ENCODE measurements at places on chromosomes 4 and X.

GRCh38 chr4:189656641-189657040 lies 284.0 kb upstream of the FRG1 start:
- DNase-seq = no peak

GRCh38 chrX:3379111-3379510 lies 32.7 kb upstream of the MXRA5 start:
- no peak for DNase-seq

GRCh38 chrX:22109442-22109841 lies 77.3 kb downstream of the PHEX start:
- no peak for DNase-seq

GRCh38 chr4:142128529-142128928 lies 492.1 kb downstream of the IL15 start:
- no peak for DNase-seq

DNA sequence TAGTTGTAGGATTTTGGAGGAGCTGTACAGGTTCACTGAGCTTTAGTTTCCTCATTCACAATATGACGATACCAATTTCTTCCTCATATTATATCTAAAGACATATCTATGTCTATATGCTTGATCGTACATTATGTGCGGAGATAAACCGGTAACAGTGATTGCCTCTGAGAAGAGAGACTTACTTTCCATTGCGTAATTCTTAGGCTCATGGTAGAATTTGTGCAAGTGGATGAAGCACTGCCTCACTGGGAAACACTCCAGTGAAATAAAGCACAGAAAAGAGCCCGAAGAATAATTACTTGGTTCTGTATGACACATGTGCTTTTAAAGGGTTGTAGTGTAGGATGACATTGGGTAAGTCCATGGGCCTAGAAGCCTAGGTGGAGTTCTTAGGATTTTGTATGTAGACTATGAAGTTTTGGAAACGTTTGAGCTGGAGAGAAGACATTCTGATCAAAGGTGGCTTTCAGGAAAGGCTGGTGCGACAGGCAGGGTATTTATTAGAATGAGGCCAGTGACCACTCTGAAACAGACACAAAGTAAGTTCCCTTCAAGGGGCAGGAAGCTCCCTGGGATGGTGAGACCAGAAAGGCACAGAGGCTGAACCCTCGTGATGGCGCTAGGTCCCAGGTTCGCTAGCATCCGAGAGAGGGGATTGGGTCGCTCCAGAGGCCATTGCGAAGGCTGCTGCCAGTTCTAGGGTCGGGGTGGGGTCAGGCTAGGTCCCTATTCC lies 649 bp upstream of the VBP1 start:
- no peak for DNase-seq

DNA sequence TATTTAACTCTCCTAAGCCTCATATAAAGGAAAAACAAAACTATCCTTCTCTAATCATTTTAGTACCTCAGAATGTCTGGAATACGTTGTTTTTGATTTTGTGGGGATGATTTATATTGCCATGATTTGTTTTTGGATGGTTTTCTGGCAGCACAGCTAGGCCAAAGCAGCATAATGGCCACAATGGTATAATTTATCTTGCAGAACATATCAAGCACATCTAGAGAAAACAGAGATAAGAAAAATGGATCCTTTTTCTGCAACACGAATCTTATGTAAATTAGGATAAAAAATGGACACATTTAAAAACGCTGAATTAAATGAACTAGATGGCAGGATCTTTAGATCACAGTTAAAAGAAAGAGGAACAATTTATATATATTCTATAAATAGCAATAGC lies 269.9 kb upstream of the FAT4 start:
- DNase-seq = no peak

DNA sequence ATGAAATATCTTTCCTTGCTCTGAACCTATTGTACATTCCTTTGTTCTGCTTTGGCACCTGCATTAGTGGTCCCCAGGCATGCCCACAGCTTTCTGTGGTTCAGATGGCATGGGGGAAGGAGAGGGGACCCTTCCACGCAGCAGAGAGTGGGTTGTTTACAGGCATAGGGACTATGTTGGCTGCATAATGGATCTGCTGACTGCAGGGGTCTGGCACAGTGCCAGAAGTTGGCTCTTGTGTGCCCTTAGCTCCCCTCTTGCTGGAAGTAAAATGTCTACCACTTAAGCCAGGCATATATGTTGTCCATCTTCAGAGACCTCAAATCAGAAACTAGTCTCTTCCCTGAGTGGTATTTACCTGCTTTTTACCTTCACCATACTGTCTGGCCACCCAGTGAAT lies 651.9 kb upstream of the PCDH7 start:
- no peak for DNase-seq

GRCh38 chrX:17964871-17965270 lies 103.8 kb upstream of the RAI2 start:
- DNase-seq = no peak

DNA sequence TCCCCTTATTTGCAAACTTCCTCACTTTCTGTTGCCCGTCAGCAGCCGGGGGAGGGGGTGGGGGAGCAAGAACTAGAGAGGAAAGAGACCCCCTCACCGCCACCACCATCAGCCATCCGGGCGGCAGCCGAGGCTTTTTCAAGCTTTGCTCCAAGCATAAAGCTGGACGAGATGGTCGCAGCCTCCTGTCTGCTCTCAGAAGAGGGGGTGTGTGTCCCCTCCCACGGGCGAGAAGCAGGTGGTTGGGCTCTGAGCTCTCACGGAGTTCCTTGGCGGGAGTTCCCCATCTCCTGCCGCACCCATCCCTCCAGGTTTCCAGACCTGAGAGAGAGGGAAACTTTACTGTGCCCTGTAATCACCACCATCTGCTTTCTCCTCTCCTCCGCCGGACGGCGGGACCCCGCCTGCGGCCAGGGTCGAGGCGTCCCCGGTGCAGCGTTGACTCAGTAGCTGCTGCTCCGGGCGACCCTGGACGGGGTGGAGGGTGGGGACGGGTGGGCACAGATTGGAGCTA lies 4.7 kb upstream of the ARX start:
- no peak for DNase-seq

DNA sequence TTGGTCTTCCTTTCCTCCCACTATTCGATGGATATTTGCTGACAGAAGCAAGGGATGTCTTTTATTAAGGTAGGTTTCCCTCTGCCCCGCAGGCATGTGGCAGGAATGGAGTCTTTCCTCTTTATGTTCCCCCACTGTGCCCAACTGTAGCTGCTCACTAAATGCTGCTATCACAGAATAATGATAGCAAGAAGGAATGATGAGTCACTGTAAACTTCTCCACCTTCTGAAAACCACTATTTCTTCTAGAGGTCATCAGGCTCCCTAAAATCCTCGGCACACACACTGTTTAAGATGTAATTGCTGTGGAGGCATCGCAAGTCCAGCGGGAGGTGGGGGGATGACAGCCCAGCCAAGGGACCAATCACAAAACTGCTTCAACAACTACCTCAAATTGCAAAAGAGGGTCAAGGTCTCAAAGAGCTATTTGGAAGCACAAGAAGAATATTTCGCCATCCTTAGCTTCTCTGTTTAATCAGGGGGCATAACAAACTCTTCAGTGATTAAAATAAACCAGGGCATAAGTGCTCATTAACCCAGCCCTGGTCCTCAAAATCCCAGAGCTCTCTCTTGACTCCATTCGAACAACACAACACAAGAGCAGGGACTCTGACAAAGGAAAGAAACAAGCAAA lies 13.9 kb downstream of the QDPR start:
- no peak for DNase-seq

DNA sequence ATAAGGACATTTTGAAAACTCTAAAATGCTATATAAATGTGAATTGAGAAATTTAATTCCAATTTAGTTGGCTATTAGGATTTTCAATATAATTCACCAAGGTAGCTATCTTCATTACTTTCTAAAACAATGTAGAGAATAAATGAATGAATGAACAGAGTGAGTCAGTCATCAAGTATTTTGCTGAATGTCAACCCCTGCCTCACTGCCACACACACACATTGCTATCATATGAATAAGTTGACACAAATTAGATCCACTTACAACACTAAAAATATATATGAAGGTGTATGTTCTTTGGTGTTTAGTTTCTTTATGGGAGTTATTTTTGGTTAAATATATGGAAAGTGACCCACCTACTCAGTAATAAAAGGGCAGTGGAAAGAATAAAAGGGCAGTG lies 141.4 kb upstream of the SMIM10 start:
- no peak for DNase-seq

- no peak for DNase-seq
Observed at GRCh38 chr4:69056150-69056549, 40.1 kb upstream of the UGT2B7 start.

DNA sequence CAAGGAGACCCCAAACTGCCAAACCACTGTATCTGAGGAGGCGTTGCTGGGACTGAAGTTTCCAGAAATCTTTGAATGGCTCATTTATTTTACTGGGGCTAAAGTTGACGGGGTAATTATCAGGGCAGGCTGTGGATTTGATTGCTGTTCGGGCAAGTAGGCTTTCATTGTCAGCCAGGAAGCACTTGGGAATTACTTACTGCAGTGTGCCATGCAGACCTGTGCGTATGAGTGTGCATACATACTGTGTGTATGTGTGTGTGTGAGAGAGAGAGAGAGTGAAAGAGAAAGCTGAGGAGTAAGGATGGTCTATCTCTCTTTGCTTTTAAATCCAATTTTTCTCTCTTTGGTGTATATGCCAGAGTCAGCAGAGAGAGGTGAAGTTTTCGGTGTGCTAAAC lies 122.7 kb downstream of the NPNT start:
- DNase-seq = no peak

GRCh38 chr4:170229006-170229405 lies 139.2 kb upstream of the AADAT start:
- no peak for DNase-seq

DNA sequence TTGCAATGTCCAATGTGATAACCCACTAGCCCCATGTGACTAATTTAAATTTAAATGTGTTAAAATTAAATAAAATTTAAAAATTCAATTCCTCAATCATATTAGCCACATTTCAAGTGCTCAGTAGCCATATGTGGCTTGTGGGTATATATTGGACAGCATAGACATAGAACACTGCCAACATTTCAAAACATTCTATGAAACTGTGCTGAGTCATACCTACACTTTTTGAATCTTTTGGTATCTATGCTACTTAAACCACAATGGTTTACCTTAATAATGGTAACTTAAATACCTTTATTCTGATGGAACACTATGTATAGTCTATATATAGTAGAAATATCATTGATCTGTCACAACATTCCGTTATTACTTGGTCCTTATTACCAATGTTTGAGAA lies 223.4 kb upstream of the ATOH1 start:
- DNase-seq = no peak

DNA sequence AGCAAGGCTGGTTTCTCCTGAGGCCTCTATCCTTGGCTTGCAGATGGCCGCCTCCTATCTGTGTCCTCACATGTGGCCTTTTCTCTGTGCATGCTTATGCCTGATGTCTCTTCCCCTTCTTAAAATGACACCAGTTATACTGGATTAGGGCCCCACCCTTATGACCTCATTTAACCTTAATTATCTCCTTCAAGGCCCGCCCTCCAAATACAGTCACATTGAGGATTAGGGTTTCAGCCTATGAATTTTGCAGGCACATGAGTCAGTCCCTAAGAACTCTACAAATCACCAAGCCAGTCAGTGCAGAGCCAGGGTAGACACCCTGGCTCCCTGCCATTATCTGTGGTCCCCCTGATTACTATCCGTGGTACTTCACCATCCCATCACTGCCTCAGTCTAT lies 51.6 kb downstream of the MAML3 start:
- no peak for DNase-seq

GRCh38 chrX:13752141-13752540 lies 17.6 kb downstream of the OFD1 start:
- no peak for DNase-seq

DNA sequence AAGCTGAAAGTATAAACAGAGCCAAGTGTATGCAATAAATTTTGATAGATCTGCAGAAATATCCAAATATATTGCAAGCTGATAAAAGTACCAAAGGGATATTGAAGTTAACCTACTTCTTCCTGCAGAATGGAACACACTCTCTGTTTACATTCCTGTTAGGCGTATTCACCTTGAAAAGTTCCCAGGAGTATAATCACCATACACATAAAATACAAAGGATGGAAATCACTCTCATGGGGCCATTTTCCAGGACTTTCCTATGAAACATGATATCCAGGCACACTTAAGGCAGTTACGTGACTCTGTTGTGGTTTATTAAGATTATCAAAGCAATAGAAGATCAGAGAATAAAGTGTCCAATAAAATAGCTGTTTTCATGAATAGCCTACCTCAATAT lies 1142.3 kb downstream of the NLGN4X start:
- DNase-seq = no peak

GRCh38 chrX:63428348-63428747 lies 77.2 kb upstream of the SPIN4 start:
- no peak for DNase-seq

GRCh38 chr4:83356899-83357661 lies 22.4 kb upstream of the HPSE start:
- no peak for DNase-seq

- peak; percentile 73 for DNase-seq
Observed at GRCh38 chr4:40055863-40056715, 561 bp upstream of the N4BP2 start.

DNA sequence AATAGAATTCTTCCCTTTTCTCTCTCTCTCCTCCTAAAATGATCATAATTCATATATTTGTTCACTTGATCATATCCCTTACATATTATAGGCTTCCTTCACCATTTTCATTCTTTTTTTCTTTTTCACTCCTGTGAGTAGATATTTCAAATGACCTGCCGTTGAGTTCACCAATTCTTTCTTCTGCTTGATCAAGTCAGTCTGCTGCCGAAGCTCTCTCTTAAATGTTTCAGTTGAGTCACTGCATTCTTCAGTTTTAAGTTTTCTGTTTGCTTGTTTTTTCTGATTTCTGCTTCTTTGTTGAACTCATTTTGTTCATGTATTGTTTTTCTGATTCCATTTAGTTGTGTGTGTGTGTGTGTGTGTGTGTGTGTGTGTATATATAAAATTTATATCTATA lies 354.3 kb downstream of the GPAT3 start:
- no peak for DNase-seq

DNA sequence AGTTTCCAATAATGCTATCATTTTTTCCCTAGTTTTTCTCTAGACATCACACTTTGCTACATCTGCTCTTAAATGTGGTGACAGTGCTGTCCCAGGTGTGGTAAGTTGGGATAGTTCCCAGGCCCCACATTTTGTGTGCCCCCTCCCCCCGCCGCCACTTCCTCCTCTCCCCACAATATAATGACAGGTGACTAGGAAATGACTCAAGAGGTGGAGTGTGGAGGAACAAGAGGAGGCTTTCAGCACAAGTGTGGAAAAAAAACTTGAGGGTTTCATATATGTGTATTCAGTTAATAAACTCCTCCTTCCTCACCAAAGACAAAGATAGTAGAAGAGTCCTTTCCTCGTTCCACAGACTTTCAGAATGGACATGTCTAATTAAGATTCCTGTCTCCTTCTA lies 18.3 kb upstream of the IL21 start:
- no peak for DNase-seq

- no peak for DNase-seq
Observed at GRCh38 chrX:71550578-71550977, 17.7 kb downstream of the OGT start.

DNA sequence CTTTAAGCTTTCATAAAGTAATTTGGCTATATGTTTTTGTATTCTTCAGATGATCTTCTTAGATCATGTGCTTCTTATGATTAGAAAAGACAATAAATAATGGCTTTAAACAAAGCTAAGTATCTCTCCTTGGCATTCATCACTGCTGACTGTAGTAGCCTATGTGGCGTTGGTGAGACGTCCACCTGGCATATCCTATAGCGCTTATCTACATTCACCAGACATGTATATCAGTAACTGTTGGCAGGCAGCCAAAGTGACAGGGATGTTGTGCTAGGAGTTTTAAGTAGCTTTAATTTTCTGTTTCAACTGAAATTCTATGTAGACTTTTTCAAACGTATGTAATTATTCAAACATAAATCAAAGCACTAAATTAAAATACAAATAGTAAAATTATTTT lies 276.4 kb downstream of the IL15 start:
- no peak for DNase-seq

All from substantia nigra (tissue), 51 donors.